Left renal pelvis (tissue), 4 donors: ENCODE measurements at places on chromosomes 6 and 20.

DNA sequence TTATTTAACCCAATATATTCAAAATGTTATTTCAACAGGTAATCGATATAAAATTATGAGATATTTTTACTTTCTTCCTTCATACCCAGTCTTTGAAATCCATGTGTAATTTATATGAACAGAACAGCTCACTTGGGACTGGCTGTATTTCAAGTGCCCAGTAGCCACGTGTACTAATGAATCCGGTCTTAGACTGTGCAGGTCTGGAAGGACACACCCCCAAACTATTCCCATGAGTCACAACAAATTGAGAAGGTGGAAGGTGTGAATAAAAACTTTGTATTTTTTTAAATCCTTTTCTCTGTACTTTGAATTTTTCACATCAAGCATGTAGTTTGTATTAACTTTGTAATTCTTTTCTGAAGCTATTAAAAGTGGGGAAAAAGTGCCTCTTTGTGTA, 2.8 kb downstream of the UNC5CL start:
- no peak for DNase-seq

GRCh38 chr20:41690702-41691101, 72.5 kb upstream of the CHD6 start:
- no peak for DNase-seq

- DNase-seq = no peak
These were observed 12.5 kb downstream of the TNXB start for GRCh38 chr6:32096394-32097258.

- DNase-seq = no peak
These were observed 33.9 kb downstream of the TXLNB start for GRCh38 chr6:139257821-139258398.

- DNase-seq = no peak
These were observed 12.3 kb upstream of the SLA2 start for GRCh38 chr20:36658300-36658699.
